ENCODE measurements at places on chromosomes 2 and 18.

GRCh38 chr18:46070815-46071652 is 1.0 kb downstream of the PSTPIP2 start:
- no peak for DNase-seq

- DNase-seq, result no peak
These were observed 10.1 kb upstream of the ROCK2 start for GRCh38 chr2:11354363-11355154.

- DNase-seq, result no peak
These were observed 103.6 kb upstream of the TMEM200C start for GRCh38 chr18:5998907-5999306.

DNA sequence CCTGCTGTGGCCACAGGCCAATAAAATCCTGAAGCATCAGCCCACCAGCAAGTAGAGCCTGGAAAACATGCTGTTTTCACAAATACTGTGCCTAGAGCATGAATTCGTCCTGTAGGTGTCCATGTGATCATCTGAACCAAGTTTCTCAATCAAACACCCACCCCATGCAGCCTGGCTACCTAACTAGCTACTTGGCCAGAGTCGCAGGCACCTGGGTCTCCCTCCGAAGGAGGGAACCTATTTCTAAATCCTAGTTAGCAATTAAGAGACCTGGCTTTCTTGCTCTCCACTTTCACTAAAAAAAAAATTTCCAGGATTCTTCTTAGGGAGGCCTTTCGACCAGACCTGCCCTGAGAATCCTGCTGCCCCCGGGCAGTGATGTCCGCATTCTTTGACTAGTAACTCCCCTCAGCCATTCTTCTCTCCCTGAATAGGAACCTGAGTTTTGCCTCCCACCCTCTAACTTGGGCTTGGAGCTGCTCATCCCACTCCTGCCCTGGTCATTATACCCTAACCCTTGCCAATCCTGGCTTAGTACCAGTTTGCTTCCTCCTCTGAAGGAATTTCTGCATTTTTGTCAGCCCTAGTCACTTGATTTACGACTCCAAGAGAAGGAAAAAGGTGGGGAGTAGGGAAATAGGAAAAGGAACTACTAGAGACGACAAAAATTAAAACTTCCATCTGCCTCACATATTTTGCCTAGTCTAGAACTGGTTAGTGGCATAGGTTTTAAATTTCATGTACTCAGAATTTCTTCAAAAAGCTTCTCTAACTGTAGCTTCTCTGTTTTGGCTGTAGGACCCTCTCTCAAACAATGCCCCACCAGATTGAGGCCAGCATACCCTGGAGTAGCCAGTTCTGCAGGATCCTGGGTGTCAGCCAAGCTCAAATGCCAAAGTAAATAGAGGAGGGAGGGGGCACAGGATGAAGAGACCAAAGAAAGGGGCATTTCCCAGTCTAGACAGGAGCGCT is 25.4 kb upstream of the TANK start:
- DNase-seq, result peak; percentile 8

DNA sequence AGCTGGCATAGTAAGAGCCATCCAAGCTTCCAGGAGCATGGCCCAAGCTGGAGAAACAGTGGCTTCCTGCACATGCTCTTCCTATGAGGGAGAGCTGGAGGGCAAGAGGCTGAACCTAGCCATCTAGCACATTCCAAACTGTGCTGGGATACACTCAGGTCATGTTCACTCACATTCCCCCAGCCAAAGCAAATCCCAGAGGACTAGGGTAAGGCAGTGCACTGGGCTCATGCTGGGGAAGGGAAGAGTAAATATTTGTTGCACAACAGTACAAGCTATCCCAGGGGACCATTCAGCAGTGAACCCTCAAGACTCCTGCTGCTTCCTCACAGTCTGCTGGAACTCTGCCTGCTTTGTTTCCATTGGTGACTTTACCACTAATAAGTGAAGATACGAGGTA is 20.7 kb upstream of the GYPC start:
- no peak for DNase-seq

- DNase-seq, result no peak
These were observed 306.1 kb downstream of the ZEB2 start for GRCh38 chr2:144213797-144214196.

- DNase-seq, result no peak
These were observed 99.6 kb downstream of the KCNF1 start for GRCh38 chr2:11011359-11011758.

- DNase-seq, result no peak
These were observed 13.6 kb downstream of the CCDC68 start for GRCh38 chr18:54945576-54946125.

- no peak for DNase-seq
These were observed 85.6 kb upstream of the PPM1B start for GRCh38 chr2:44083054-44083453.

Measured in neural progenitor cell (in vitro differentiated cells).